ENCODE measurements at places on chromosomes 6 and 20.

DNA sequence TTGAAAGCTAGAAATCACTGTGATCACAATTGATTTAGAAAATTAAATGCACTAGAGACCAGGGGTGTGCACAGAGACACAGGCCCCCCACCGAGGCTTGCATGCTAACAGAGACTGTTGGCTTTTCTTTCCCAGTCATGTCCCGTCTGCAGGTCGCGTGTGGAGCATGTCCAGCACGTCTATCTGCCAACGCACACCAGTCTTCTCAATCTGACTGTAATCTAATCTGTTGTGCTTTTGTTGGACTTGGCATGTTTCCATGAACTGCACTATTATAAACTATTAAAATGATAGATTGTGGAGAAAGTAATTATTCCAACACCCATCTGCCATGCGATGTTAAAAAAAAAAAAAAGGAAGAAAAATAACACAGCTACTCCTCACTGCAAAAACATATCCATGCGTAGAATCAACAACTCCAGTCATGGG is 17.7 kb downstream of the MYLIP start:
- no peak for DNase-seq

DNA sequence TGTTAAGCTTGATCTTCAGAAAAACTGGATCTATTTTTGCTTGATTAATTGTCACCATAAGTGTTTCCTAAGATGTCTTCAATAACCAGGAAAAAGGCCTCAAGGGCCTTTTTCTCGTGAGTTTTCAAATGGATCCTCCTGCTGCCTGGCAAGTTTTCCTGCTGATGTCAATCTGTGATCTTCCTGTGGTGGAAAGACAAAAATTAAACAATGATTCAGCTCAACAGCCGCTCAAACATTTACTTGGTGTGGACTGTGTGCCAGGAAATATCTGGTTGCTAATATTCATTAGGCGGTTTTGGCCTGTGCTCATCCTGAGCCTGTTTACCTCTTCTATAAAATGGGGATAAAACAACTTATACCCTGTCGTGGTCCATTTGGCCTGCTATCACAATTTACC is 35.4 kb upstream of the SSTR4 start:
- no peak for DNase-seq

DNA sequence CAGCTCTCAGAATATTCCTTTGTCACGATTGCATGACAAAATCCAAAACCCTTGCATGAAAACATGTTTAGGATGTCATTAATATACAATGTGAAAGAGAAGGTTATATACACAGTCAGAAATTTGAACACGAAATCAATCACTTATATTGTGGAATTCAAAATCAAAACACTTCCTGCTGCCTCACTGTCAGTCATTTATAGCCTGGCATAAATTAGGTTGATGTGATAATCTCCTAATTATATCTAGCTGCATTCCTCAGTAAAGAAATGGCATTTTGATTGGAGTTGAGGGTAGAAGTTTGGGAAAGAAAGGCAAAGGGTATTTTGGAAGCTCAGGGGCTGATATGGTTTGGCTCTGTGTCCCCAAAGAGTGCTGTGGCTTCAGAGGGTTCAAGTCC is 24.1 kb upstream of the BEND6 start:
- no peak for DNase-seq

- DNase-seq = no peak
Observed at GRCh38 chr20:38156888-38157634, 8.0 kb downstream of the TGM2 start.

DNA sequence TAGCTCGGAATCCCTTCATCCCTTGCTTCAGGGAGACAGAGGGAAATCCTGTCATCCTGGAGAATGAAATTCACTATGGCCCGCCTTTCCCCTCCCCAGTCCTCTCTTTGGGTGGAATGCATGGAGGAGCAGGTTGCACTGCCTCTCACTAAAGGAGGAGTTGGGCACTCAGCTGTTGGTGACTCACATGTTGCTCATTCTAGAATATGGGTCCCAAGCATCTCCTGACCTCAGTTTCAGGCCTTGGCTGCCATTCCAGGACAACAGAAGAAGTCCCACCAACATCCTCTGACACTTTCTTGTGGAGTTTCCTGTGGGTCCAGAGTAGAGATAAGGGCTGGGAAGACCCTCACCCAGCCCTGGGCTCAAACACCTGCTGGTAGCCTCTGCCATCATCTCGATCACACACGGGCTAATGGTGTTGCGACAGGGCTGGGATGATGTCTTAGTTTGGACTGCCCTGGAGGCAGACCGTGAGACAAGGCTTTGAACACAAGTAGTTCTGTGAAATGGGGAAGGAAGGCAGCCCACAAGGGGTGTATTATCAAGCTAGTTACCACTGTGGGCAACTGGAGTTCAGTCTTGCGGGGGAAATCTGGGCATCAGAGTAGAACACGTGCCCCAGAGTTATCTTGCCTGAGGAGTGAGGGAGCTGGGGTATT is 52.4 kb upstream of the RNF24 start:
- no peak for DNase-seq

DNA sequence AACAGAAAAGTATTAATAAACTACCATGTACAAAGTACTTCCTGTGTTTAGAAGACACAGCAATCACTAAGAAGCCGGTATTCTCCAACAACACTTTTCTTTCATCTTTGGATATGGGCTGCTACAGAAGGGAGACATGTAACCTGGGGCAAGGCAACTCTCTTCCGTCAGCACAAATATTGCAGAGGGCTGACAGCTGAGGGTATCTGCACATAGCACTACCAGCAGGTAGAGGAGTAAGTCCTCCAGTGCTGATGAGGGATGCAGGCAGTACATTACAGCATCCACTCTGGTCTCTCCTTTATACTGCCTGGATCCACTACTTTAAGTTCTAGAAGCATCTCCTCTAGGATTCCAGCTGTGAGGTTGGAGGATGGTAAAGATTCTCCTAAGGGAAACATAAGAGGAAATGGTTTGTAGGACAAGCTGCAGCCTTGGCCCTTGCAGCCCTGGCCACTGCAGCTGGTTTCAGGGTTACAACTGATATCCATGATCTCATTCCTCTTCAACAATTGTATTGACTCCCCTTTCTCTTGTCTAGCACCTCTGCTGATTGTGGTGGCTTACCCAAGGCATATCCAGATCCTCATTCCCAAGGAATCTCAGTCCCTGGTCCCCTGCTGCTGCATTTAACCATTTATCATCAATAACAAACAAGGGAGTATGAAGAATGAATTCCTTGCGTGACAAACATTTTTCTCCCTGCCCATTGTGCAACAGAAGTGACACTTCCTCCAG is 110.7 kb upstream of the ADGRF1 start:
- no peak for DNase-seq

- DNase-seq = no peak
Observed at GRCh38 chr6:114334237-114334636, 8.6 kb downstream of the HS3ST5 start.

- no peak for DNase-seq
Observed at GRCh38 chr6:10419749-10420545, 5.1 kb upstream of the TFAP2A start.

DNA sequence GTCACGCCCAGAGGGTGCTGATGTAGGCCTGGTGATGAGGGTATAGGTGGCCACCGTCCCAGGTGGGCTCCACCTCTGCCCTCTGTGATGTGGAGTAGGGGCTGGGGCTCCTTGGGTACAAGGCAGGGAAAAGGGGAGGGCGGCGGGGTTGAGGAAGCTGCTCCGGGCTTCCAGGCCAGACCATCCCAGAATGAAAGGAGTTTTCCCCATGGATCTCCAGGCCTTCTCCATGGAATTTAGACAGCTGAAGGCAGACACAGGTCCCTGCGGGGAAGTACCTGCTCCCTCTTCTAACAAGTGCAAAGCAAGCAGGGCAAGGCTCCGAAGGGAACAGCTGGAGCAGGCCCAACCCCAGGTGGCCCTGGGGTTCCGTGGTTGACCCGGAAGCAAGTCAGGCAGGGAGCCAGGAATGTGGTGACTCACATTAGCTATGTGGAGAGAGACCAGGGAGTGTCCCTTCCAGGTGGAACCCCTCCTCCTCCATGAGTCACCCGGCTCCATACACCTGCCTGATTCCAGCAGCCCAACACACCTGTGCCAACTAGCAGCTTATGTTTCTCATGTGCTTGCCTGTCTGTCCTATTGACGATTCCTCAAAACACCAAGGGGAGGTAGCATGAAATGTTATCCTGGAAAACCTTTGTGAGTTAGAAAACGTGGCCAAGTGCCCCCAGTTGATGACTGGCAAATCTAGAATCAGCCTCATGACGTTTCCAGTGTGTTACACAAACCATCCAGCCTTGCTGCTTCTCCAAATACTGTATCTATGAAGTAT is 59.7 kb upstream of the SNX9 start:
- no peak for DNase-seq

DNA sequence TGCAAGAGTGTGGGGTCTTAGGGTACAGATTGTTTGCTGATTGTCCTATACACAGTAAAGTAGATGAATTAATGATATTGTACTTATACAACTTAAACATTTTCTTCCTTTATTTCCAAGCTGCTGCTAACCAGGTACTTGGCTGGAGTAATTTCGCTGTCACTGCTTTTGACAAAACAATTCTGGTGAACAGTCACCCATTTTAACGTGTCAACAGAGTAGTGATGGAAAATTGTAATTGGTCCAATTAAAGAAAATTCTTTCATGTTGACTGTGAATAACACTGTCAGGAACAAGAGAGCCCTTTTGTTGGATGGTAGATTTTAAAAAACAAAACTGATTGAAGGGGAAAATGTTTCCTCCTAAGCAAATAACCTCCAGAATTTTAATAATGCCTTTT is 26.4 kb upstream of the MROH8 start:
- DNase-seq = no peak

DNA sequence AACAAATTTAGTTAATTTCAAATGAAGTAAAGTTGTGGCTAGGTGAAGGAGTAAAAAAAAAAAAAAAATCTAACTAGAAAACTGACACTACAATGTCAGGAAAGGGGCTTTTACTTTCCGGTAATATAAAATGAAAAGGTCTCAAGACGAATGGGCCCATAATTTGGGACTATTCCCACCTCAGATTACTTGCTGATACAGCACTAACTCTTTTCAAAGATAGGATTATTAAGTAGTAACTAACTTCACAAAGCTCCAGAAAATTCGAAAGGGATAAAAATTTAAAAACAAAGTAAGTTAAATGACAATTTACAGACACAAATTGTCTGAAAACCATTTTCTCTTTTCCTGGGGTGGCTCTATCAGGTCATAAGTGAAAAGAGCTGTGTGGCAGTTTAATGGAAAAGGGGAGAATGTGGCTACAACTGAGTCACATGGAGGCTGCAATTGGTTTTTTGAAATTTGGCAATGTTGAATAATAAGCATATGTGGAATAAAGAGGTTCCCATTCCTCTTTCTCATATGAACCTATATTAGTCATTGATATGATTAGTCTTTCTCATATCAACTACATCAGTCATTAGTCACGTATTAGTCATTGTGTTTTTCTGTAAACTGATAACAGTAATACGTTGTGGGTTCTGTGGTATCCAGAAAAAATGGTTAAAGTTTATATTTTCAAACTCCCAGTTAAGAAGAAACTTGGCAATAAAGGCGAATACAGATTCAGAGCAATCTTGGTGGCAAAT is 78.0 kb downstream of the RWDD2A start:
- DNase-seq = no peak

GRCh38 chr20:59683181-59683580 is 78.8 kb downstream of the PHACTR3 start:
- DNase-seq = no peak

Data from activated T-cell treated with anti-CD3 and anti-CD28 coated beads for 24 hours (primary cell).